ENCODE measurements at places on chromosomes 3 and 15.
A peak's percentile ranks its signal among the peaks of the same experiment; 100 is the strongest.

GRCh38 chr15:85404176-85404917, 23.9 kb downstream of the AKAP13 start:
- no peak overlapping the region for H3K27ac ChIP-seq
- H3K27me3 ChIP-seq = no peaks in the 10 kb centered on the region
- H3K4me3 ChIP-seq = no peak overlapping the region
- H3K36me3 ChIP-seq = no peaks in the 10 kb centered on the region
- H3K4me1 ChIP-seq = peaks cover 52% of the 10 kb centered on the region

- no peak overlapping the region for H3K27ac ChIP-seq
- H3K36me3 ChIP-seq = no peaks in the 10 kb centered on the region
- no peak overlapping the region for H3K4me3 ChIP-seq
- no peak for DNase-seq
These were observed 80.2 kb downstream of the ABI3BP start for GRCh38 chr3:100912976-100913545.

DNA sequence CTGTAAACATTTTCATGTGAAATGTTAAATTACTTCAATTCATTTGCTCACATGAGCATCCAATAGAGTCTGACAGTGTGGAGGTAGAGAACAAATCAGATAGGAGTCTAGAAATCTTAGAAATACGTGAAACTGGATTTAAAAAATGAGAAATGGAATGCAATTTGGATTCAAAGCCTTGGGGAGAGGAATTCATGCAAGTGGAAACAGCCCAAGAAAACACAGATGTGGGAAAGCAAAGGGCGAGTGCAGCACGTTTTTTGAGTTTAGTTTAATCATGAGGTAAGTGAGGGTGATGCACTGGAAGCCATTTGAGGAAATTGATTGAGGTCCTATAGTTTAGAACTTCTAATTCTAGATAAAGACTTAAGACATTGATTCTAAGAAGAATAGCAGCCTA, 434.7 kb downstream of the C3orf38 start:
- H3K27me3 ChIP-seq = no peaks in the 10 kb centered on the region
- no peaks in the 10 kb centered on the region for H3K4me1 ChIP-seq
- H3K4me3 ChIP-seq = no peak overlapping the region
- no peak overlapping the region for H3K27ac ChIP-seq

DNA sequence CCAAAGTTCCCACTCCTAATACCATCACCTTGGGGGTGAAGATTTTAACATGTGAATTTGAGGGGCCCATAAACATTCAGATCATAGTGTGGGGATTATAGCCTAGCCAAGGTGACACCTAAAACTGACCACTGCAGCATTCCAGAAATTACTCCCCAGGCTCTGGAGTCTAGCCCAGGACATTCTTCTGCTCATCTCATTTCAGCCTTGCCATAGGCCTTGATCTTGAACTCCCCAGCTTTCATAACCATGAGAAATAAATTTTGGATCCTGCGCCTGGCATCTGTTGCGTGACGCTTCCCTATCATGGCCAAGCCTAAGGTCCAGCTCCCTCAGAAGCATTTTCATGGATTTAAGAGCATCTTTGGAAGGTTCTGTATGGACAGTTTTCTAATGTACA, 502.9 kb upstream of the THBS1 start:
- no peaks in the 10 kb centered on the region for H3K4me1 ChIP-seq
- no peak for DNase-seq
- no peak overlapping the region for H3K4me3 ChIP-seq
- no peaks in the 10 kb centered on the region for H3K36me3 ChIP-seq

GRCh38 chr15:56984681-56985481, 66.4 kb downstream of the TCF12 start:
- peak overlapping the region; percentile 2 for H3K4me3 ChIP-seq
- no peak for DNase-seq
- H3K4me1 ChIP-seq = peaks cover 22% of the 10 kb centered on the region
- no peak overlapping the region for H3K27ac ChIP-seq

DNA sequence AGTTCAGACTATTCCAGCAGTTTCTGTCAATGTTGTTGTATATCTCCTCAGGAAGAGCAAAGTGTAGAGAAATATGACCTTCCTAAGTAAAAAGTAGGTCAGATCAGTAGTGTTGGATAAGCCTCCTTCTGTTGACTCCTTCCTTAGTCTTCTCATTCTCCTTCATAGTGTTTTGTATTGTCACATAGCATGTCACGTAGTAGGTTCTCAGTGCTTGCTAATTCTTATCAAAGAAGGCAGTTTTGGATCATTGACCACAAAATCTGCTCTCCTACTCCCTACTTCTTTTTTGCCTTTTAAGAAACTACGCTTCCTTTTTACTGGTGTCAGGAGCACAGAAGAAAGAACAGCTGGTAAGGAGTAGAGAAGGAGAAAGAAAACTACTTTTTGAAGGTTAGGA, 1.0 kb upstream of the MGA start:
- peaks cover 37% of the 10 kb centered on the region for H3K4me1 ChIP-seq
- H3K27me3 ChIP-seq = peaks cover 11% of the 10 kb centered on the region
- no peaks in the 10 kb centered on the region for H3K36me3 ChIP-seq
- H3K4me3 ChIP-seq = no peak overlapping the region
- DNase-seq = no peak
- no peak overlapping the region for H3K27ac ChIP-seq

DNA sequence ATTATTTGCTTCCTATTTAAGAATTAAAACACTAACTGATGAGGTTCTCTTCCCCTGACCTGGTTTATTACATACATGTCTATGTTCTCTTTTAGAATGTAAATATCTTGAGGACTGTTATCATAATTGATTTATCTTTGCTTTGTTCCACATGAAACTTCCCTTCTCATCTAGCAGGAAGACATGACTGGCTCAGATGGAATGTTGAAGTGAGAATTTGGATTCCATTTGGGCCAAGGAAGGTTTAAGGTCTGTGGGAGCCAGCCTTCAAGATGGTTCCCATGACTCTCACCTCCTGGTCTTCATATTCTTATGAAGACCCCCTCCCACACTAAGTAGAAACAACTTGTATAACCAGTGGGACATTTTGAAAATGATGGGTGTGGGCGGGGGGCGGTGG, 222.2 kb upstream of the GADL1 start:
- no peak overlapping the region for H3K4me3 ChIP-seq
- no peaks in the 10 kb centered on the region for H3K27me3 ChIP-seq
- no peaks in the 10 kb centered on the region for H3K4me1 ChIP-seq
- no peak for DNase-seq
- H3K27ac ChIP-seq = no peak overlapping the region

DNA sequence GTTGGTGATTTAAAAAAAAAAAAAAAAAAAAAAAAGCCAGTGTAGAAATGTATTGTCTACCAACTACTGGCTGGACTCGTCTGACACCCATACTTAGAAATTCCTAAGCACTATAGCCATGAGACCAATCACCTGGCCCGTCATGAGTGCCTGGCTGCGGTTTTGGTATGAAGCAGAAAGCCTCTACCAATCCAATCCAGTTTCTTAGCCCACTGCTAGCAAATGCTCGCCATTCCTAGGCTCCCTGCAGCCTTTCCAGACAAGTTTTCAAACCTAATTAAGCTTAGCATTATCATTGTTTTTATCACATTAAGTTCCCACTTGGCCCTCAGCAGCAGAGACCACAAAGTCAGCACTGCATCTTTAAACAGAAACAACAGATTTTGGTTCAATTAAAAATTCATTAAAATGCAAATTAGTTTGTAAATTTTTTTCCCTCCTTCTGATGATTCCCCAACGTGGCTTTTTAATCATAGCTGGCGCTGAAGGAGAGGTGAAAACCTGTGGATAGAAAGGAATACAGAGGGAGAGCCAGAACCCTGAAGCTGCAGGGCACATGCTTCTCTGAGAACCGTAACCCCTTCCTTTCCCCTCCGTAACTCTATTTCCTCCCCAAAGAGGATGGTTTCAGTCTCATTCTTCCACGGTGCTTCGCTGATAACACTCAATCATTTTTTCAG, 32.2 kb upstream of the ST8SIA2 start:
- H3K36me3 ChIP-seq = no peaks in the 10 kb centered on the region
- H3K27me3 ChIP-seq = peaks cover 6% of the 10 kb centered on the region
- H3K27ac ChIP-seq = no peak overlapping the region
- no peaks in the 10 kb centered on the region for H3K4me1 ChIP-seq

- no peak overlapping the region for H3K27ac ChIP-seq
- H3K36me3 ChIP-seq = peaks cover 22% of the 10 kb centered on the region
- no peak for DNase-seq
- H3K4me1 ChIP-seq = no peaks in the 10 kb centered on the region
- H3K4me3 ChIP-seq = no peak overlapping the region
These were observed 34.7 kb downstream of the RNF111 start for GRCh38 chr15:59022188-59022587.

DNA sequence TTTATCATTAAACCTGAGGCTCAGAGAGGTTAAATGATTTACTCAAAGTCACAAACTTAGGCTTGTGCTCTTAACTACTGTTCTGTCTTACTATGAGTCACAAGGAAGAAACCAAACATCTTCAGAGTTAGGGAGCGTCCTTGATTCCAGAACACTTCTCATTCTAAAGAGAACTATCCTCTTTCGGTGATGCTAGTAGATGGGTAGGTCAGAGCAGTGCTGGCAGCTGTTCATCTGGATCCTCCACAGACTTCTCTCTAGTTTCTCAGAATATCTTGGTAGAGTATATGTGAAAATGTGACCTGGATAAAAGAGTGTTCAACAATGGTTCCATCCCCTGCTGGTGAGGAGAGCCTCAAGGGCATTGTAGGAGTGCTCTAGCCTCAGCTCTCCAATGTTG, 3.3 kb downstream of the ARL6IP5 start:
- peaks cover 7% of the 10 kb centered on the region for H3K36me3 ChIP-seq
- H3K27me3 ChIP-seq = no peaks in the 10 kb centered on the region
- no peak for DNase-seq

- H3K27ac ChIP-seq = no peak overlapping the region
- DNase-seq = no peak
- no peaks in the 10 kb centered on the region for H3K27me3 ChIP-seq
- H3K4me3 ChIP-seq = no peak overlapping the region
- H3K4me1 ChIP-seq = no peaks in the 10 kb centered on the region
These were observed 245.7 kb upstream of the RORA start for GRCh38 chr15:61474796-61475195.
